ENCODE measurements at places on chromosomes 5 and 9.
A peak's percentile ranks its signal among the peaks of the same experiment; 100 is the strongest.

DNA sequence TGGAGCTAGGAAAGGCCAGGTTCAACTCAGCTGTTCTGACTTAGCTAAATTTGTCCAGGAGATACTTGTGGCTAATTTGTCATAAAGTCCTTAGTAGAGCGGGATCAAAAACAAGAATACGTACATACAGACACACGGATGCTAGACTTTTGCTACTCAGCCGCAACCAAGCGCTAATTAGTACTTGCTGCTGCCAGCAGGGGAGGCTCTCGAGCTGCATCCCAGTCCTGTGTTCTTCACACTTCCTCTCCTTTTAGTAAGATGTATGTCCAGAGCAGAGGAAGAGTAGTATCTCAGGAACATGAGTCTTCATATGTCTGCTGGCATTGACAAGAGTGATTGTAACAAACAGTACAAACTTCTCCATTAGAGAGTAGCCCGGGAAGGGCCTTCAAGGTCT is 58.3 kb downstream of the CYFIP2 start:
- no peak for DNase-seq

GRCh38 chr5:65835191-65835590 is 91.2 kb upstream of the ERBIN start:
- DNase-seq, result no peak

GRCh38 chr5:141042555-141042954 is 8.6 kb upstream of the PCDHB1 start:
- DNase-seq, result no peak

DNA sequence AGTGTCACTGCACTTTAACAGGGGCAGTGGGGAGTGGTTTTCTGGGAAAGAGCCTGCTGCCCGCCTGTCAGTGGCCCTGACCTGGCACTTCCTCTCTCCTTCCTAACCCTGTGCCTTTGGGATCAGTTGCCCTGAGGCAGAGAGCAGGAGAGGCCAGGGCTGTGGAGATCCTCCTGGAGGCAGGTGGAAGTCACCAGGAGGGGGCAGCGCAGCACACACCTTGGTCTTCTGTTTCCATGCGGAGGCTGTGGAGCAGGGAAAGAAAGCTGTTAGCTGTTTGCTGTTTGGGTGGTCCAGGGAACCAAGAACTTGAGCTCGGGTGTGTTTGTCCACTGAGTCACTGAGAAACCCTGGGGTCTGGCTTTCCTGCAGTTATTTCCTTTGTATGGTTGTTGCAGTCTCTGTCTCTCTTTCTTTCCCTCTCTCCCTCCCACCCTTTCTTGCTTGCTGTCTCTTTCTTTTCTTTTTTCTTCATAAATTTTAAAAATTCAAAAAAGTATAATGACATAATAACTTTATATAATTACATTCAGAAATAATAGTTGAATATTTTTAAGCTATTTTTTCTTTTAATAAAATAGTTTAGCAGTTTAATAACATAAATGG is 28.1 kb downstream of the NTRK2 start:
- peak; percentile 30 for DNase-seq

DNA sequence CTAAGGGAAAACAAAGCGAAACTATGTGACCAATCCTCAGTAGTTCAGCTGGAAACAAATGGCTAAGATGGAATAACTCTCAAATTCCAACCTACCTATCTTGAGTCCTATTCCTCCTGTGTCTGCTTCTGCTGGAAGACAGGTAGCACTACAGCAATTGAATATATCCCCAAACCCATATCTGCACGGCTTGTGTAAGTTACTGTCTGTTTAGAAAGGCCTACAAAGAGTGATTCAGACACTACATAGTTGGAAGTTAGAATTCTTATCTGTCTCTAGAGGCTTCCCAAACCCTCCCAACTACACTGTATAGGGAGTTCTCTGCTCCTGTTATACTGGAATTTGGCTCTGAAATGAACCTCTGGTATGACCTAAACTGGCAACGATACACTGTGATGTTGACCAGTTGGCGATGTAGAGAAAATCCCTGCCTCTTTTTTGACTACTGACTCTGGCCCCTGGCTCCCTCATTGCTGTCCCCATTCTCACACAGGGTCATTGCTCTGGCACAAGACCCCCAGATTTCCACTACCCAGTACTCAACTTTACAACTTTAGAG is 22.6 kb upstream of the NADK2 start:
- no peak for DNase-seq

DNA sequence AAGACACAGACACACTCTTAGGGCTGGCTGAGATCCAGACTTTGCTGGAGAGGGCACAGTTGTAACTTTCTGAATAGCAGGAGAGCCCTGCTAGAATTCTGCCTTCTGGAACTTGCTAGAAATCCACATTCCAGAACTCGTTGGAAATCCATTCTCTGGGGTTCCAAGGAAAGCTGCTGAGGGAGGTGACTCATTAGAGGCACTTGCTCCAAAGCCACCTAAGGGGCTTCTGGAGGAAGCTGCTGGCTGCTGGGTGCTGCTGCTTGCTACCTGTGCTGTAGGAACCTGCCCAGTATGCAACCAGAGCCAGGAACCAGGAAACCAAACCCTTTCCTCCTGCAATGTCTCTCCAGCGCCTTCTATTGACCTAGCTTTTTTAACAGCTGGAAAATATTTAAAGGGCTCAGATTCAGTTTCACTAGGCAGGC is 4.1 kb upstream of the TLE4 start:
- no peak for DNase-seq

GRCh38 chr9:4689687-4690104 is 10.3 kb downstream of the CDC37L1 start:
- no peak for DNase-seq

- DNase-seq, result peak; percentile 20
These were observed 9.9 kb upstream of the NR4A3 start for GRCh38 chr9:99811598-99812383.

GRCh38 chr9:20043461-20043860 is 254.6 kb upstream of the SLC24A2 start:
- no peak for DNase-seq

- DNase-seq, result no peak
These were observed 57.0 kb downstream of the SECISBP2 start for GRCh38 chr9:89375191-89375760.

DNA sequence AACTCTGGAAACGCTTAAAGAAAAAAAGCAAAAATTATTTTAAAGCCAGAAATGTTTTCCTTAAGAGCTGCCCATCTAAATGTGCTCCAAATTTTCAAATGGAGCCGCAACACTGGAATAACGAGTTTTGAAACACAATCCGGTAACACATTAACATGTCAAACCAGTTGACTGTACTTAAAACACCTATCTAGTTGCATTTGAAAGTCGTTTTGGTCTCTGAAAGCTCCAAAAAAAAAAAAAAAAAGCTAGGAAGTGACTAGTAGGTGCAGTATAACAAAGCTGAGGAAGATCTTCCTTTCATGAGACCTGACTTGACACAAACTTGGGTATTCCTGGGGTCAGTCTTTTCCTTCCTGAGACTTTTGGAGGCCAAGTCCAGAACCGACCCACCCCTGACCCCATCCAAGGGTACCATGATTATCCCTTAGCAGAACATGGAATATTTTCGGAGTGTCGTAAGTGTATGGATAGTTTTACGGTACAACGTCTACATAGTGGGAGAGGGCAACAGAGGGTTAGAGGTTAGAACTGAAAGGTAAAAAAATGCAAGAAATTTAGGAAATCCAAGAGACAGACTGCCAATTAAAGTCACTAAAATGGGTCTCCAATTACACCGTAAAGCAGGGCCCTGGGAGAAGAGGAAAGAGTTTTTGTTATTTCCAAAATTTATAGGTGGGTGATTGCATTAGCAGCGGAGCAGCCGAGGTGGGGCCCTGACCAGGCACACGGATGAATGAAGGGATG is 812 bp downstream of the CETN3 start:
- no peak for DNase-seq

GRCh38 chr5:55187370-55187769 is 14.4 kb upstream of the CDC20B start:
- DNase-seq, result no peak

GRCh38 chr5:167406513-167406912 is 884.9 kb upstream of the WWC1 start:
- DNase-seq, result no peak

GRCh38 chr9:119005162-119005561 is 364.1 kb downstream of the BRINP1 start:
- no peak for DNase-seq

Data from stimulated activated naive CD8-positive, alpha-beta T cell treated with anti-CD3 and anti-CD28 coated beads, Interleukin-15, amount 100 ng/mL, for 72 hours (primary cell).